ENCODE measurements at places on chromosomes 4 and X. TPM values are rescaled to one million over a fixed set of nuclear protein-coding genes. Genes with fewer than 3 reads are reported as not detected.

Gene SSX2B
- total RNA-seq: not detected

Gene MXRA5
- total RNA-seq: 2.5 TPM

Gene PAGE5
- total RNA-seq: not detected

DNA sequence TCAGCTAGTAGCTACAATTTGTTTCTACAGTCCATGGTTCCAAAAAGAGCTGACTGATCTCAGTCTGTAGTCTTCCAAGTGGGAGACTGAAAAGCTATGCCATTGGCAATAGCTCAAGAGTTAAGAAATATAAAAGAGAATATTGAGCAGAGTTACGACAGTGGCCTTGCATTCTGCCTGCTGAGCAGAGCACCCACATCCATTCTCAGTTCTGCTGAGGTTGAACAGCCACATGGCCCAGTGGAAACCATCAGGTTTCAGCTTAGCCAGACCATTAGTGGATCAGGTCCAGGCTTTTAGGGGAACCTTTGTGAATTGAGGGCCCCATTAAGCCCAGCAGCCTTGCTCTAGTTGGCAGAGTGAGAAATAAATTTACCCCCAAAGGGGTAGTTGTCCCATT lies 28.1 kb downstream of the ZNF81 start:
- H3K4me1 ChIP-seq: no peaks in the 10 kb centered on the region
- no peaks in the 10 kb centered on the region for H3K36me3 ChIP-seq
- no peak overlapping the region for H3K27ac ChIP-seq
- DNase-seq: no peak
- H3K4me3 ChIP-seq: no peak overlapping the region

- H3K27ac ChIP-seq: no peak overlapping the region
These were observed 2089.6 kb upstream of the TENM3 start for GRCh38 chr4:180153587-180153986.
